ENCODE measurements at places on chromosomes 7 and 10.
A peak's percentile ranks its signal among the peaks of the same experiment; 100 is the strongest.

- H3K36me3 ChIP-seq, result no peaks in the 10 kb centered on the region
- DNase-seq, result no peak
- no peak overlapping the region for H3K4me3 ChIP-seq
- no peaks in the 10 kb centered on the region for H3K27me3 ChIP-seq
- H3K27ac ChIP-seq, result no peak overlapping the region
Measured at GRCh38 chr10:82922755-82923154, 1047.8 kb downstream of the NRG3 start.

DNA sequence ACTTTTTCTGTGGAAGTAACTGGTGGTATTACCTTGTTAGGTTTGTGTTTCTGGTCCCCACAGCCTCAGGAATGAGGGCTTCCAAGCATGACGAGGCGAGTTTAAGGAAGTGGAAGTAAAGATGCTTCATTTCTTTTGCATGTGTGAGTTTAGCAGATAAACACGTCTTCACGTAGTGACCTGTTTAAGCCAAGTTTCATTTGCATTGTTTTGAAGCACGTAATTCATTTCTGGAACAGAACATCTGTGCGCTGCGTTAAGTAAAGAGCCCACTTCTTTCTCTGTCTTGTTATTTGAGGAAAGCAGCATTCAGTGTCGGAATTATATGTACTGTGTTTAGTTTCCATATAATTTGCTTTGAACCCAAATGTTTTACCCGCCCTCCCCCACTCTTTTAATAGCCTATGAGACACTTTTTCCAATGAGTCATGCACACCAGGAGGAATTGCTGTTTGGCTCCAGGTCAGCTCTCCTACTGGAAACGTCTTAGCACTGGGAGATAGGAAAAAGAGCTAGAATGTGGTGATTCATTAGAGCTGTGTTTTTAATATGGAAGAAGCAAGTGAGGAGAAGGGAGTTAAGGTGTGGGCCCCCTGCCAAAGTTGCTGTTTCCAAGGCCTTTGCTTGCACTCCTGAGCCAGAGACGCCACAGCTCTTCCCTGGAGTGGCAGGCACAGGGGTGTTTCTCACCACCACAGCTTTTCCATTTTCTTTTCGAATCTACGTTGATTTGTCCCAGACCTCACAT, 36.7 kb downstream of the BTBD16 start:
- no peaks in the 10 kb centered on the region for H3K27me3 ChIP-seq
- peak overlapping the region; percentile 98 for H3K27ac ChIP-seq
- DNase-seq, result peak; percentile 86
- no peaks in the 10 kb centered on the region for H3K36me3 ChIP-seq

GRCh38 chr10:70306886-70307520, 23.2 kb upstream of the NPFFR1 start:
- H3K27me3 ChIP-seq, result no peaks in the 10 kb centered on the region
- no peaks in the 10 kb centered on the region for H3K4me1 ChIP-seq
- H3K36me3 ChIP-seq, result no peaks in the 10 kb centered on the region
- H3K27ac ChIP-seq, result no peak overlapping the region
- no peak for DNase-seq

- no peak overlapping the region for H3K27ac ChIP-seq
- no peak overlapping the region for H3K4me3 ChIP-seq
- H3K36me3 ChIP-seq, result no peaks in the 10 kb centered on the region
- H3K4me1 ChIP-seq, result no peaks in the 10 kb centered on the region
- H3K27me3 ChIP-seq, result peaks cover 37% of the 10 kb centered on the region
Measured at GRCh38 chr10:95574649-95575365, 13.6 kb upstream of the SORBS1 start.

Data from osteocyte (in vitro differentiated cells).